ENCODE measurements at places on chromosomes 2 and 18.

DNA sequence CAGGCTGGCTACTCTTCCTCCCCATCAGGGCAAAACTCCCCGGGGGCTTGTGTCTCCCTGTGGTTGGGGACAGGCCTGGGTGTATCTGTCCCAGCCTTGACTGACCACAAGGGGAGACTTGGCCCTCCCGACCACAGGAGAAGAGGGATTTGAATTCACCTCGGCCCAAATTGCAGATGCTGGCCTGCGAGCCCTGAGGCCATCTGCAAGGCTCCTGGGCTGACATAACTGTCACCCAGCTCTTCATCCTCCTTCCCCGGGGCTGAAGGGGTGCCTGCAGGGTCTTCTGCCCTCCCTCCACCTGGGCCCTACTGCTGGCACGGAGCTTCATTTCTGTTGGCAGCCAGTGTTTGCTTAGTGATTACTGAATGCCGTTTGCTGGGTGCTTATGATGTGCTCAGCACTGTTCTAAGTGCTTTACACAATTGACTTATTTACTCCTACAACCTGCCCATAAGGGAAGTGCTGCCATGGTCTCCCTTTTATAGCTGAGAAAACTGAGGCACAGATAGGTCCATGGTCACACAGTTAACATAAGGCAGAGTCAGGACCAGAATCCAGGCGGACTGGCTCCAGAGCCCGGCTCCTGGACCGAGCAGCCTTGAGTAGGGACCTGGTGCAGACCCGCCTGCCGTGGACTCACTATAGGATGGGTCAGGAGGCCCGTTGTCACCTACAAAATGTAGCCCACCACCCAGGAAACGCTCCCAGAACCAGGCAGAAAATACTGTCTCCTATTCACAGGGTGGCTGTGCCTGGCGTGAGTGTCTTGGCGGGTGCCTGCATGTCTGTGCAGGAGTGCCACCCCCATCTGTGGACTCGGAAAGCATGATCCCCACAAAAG, 18.9 kb downstream of the STEAP3 start:
- no peak for DNase-seq

DNA sequence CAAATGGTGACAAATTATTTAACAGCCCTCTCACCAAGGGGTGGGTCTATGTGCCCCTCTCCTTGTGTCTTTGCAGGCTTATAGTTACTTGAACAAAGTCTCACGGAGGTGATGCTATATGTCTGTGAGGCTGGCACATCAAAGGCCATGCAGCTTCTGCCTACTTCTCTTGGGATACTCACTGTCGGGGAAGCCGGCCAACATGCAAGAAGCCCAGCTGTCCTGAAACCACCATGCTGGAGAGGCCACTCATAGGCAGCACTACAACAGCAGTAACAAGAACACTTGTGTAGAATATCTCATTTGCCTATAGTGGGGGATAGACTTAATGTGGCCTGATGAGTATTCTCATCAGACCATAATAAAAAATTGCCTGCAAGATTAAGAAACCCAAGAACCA, 233.7 kb upstream of the NCKAP5 start:
- no peak for DNase-seq

GRCh38 chr2:11697103-11697871, 27.3 kb upstream of the NTSR2 start:
- DNase-seq = peak; percentile 54

GRCh38 chr2:33250417-33251029, 225.9 kb upstream of the RASGRP3 start:
- DNase-seq = no peak

- DNase-seq = no peak
These were observed 53.5 kb upstream of the CYP1B1 start for GRCh38 chr2:38129481-38129880.

- DNase-seq = no peak
These were observed 122.3 kb downstream of the ASB1 start for GRCh38 chr2:238548902-238549462.

DNA sequence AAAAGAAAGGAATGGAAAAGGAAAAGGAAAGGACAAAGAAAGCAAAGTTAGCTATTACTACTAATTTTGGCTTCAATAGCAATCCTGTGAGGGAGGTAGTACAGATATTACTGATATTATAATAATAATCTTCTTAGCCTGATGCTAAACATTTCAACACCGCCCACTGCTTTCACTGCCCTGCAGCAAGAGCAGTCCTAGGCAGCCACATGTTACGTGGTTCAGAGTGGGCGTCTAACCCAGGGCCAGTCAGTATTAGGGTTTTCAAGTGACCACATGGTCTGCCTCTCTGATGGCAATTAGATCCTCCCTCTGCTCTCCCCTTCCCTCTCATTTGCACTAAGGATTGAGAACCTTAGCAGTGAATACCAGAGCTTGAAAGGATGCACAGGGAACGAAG, 83.7 kb upstream of the ZNF397 start:
- DNase-seq = no peak

- no peak for DNase-seq
These were observed 328.4 kb downstream of the CDH7 start for GRCh38 chr18:66078925-66079800.

DNA sequence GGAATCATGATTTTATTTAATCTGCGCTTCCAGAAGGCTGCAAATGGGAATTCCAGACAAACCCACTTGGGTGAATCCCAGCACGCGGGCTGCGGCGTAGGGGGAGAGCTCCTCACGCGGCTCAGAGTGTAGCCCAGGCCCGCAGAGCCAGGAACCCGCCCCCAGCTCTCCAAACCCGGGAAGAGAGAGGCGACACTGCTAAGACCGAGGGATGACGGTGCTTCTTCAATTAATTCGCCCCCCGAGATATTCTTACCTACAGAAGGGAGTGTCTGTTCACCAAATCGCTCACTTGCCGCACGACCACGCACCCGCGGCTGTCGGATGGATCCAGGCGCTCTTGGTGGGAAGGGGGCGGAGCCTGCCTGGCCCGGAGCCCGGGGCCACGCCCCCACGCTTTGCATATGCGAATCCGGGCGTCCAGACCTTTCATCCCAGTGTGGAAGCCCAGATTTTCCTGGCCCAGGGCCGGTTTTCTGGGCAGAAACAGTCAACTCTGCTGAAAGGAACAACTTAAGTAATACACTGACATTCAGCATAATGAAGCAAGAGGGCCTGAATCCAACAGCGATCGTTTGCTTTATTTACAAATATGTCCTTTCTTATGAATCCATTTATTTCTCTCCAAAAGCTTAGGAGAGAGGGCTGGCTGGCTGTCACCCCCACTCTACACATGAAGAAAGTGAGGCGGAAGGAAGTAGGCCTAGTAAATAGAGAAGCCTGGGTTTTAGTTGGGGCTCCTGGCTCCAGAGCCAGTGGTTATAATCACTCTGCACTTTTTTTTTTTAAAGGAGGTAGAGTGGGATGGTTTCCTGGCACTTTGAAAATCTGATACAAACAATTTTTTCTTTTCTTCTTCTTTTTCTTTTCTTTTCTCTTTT, at the start of gene SLC19A3:
Gene SLC19A3 (minus strand): TSS at position 342 of the 881 bp plus-strand sequence. CDS start 15,710 bp downstream, outside the sequence.
- DNase-seq = peak; percentile 30

DNA sequence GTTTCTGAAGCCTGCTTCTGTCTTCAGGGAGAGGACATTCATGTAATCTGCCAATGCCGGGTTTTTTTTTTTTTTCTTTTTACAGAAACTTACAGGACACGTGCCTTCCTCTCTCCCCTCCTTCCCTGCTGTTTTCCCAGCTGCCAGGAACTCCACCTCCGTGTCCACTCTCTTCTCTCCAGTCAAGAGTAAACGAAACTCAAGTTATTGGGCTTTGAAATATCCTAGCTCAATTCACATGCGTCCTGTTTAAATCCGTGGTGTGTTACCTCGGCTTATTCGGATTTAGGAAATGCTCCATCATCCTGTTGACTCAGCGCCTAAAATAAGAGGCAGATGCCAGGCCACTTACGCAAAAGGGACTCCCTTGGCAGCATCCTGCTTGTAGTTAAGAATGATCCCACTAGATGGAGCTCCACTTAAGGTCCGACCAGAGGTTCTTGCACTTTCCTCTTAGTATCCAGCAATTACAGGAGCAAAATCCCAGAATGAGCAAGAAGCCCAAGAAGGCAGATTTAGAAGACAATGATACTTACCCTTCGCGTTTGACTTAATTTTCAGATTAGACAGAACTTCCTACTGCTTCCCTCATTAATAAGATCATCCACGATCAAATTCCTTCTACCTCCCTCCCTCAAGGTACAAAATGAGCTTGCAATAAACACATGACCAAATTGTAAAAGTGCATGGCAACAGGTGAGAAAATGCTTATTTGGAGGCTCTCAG, 97.2 kb upstream of the ZCCHC2 start:
- DNase-seq = peak; percentile 94

- no peak for DNase-seq
These were observed 90.1 kb downstream of the MALT1 start for GRCh38 chr18:58761241-58761969.

DNA sequence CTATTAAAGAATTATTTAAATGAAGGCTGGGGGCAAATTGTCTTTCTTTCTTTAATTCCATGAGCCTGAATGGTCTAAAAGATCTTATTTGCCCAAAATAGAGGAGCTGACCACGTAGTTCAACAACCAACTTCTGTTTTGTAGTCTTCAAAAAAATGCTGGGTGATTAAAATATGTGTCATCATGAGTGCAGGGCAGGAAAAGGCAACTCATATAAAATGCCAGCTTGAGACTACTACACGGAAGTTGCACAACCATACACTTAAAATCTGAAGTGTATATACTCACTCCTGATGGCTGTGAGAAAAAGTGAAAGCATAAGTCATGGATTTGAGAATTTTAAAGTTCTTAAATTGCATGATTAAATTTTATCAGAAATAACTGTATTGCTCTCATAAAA, 210.9 kb downstream of the DYM start:
- DNase-seq = peak; percentile 35

- DNase-seq = no peak
These were observed 188.7 kb upstream of the ZEB2 start for GRCh38 chr2:144708626-144709025.

DNA sequence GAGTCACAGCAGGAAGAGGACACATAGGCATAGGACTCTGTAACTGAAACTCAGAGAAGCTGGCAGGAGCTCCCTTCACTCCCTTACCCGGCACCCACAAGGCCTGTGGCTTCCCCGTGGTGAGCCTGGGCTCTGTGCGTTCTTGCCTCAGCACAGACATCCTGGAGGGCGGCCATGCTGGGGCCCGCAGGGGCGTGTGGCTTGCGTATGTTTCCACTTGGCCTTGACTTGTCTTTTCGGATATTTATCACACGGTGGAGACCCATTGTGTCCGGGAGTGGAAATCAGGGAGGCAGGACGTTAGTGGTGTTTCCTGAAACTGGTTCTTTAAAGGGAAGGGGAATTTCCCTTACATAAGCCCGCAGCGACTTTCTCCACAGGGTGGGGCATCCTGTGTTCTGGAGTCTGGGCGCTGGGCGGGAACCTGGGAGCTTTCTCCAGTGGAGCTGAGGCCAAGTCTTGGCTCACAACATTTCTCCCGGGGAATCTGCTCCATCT, 49.9 kb upstream of the EML6 start:
- peak; percentile 83 for DNase-seq

- no peak for DNase-seq
These were observed 13.5 kb upstream of the CCNT2 start for GRCh38 chr2:134905168-134905567.

GRCh38 chr2:101986804-101987740, 4.7 kb upstream of the IL1R2 start:
- DNase-seq = no peak

DNA sequence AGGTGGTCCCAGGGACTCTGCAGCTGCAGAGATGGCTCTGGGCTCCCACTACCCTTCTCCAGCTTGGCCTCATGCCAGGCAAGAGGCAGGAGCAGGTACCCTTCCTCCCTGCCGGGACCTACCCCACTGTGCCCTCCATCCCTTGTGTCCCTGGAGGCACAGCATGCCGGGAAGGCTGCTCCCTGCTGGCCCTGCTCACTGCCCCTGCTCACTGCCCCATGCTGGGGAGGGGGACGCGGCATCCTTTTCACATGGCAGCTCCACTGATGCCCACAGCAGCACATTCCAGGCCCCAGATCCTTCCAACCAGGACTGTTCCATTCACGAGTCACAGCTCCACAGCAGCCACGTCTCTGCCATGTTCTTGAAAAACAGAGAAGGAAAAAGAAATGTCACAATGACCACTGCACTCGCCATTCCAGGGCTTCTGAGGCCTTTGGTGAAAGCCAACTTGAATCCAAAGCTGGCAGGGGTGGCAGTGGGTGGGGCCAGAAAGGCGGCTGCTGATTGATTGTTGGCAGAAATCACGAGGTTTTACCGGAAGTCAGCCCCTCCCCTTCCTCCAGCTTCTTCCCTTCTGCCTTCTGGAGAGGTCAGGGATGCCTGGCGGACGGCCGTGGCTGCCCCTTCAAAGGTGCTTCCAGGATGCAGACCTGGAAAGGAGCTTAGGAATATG, 268.0 kb downstream of the CYP26B1 start:
- DNase-seq = no peak

- no peak for DNase-seq
These were observed 289.0 kb downstream of the CDH2 start for GRCh38 chr18:27887711-27888495.

GRCh38 chr18:70195852-70196434, 9.5 kb downstream of the RTTN start:
- DNase-seq = no peak

GRCh38 chr18:10516078-10516477, 9.7 kb upstream of the NAPG start:
- no peak for DNase-seq

DNA sequence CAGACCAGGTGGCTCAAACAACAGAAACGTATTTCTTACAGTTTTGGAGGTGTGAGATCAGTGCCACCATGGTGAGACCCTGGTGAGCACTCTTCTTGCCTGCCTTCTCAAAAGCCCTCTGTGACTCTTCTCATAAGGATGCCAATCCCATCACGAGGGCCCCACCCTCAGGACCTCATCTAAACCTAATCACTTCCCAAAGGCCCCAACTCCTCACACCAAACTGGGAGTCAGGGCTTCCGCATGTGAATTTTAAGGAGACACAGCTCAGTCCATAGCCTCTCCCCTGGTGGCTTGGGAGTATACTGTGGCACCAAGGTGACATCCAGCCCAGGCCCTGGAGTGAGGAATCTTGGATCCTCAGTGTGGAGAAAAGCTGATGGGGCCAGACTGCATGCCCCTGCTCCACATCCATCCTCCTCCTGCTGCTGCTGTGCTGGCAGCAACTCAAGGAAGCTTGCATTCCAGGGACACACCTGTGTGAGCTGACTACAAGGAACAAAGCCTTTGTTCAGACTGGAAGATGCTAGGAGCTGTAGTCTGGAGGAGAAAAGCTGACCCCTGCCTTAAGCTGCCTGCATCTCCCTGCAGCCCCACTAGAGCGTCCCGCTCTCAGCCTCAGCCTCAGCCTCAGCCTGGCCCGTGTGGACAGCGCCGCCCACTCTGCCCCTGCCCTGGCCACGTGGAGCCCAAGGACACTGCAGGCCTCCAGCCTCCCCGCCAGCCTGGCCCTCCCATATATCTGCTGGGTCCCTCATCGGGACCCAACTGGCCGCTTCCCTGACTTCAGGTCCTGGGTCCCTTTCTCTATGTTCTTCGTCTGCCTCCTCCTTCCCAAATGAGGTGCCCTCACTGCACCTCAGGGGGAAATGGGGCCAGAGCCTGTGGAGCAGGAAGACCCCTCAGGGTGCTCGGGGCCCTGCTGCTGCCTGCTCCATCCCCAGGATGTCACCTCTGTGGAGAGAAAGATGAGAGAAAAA, 87.8 kb upstream of the RAB6C start:
- DNase-seq = no peak
